ENCODE measurements at places on chromosomes 3 and 15.

GRCh38 chr15:75407083-75407482 lies 38.7 kb upstream of the MAN2C1 start:
- no peak for DNase-seq

GRCh38 chr3:162192340-162193029 lies 695.9 kb downstream of the OTOL1 start:
- DNase-seq: no peak

DNA sequence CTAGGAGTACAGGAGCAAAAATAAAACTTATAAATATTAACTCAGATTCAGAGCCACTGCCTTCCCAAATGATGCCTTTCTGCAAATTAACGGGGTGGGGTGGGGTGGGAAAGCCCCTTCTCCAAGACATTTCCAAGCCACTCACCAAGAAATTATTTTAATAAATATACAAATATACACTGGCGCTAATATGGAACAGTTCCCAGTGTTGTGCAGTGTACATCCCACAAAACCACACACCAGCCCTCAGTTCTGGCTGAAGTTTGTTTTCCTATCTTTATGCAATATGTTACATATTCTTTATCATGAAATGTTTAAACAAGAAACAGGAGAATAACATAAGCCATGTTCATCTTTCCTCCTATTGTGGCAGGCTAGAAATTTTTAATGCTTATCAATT lies 53.0 kb upstream of the GYG1 start:
- DNase-seq: no peak

DNA sequence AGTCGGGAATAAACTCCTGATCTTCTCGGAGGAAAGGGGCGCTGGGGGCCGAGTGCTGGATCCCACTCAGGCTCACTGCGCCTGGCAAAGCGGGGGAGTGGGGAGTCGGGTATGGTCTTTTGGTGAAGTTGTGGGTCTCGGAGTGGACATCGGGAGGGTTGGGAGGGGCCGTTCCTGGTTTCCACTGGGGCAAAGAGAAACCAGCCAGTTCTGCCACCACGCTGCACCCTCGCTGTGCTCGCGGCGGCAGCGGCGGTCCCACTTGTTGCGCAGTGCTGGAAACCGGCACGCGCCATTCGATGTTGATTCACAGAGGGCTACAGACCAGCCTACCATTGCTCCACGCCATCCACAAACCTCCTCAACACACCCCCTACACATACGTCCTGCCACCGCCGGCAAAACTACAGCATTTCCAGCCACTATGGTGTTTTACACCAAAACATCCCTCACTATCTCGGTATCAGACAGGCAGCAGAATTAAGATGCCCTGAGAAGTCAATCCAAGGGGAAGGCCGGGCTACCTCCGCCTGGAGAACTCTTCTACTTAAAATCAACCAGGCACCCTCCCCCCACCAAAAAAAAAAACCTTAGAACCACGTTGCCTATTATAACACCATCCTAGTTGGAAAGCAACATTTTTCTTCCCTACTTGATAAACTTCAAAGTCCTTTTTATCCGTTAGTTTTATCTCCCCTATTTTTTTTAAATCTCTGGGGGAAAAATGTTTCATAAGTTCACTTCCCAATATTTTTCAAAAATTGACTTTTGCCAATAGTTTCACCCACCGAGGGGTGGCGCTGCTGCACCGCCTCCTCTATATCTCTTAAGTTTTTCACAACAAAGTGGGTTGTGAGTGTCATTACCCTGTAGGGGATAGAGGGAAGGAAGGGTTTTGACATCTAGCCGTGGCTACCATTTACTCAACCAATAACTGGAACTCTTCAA lies 3.6 kb downstream of the BCL6 start:
- peak; percentile 63 for DNase-seq

GRCh38 chr3:149010504-149010951 lies 19.2 kb downstream of the GYG1 start:
- no peak for DNase-seq

DNA sequence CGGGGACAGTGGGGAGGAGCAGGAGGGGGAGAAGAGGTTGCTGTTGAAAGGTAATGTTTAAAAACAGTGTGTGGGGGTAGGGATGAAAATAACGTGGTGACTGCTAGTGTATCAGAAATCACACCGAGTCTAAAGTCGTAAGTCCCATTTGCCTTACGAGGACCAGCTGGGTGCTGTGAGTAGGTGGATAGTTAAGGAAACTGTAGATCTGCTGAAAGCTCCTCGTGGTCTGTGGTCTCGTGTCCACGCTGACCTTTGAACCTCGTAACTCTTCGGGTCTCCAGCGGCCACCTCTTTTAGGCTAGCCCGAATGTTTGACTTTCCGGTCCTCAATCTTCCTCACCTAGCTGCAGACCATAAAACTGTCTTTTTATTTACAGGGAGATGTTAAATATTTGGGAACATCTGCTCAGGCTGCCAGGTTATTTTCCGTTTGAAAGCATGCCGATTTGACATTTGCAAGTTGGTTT lies 29.3 kb upstream of the ST3GAL6 start:
- DNase-seq: no peak

- no peak for DNase-seq
Measured at GRCh38 chr15:91193378-91193720, 93.3 kb downstream of the SV2B start.

DNA sequence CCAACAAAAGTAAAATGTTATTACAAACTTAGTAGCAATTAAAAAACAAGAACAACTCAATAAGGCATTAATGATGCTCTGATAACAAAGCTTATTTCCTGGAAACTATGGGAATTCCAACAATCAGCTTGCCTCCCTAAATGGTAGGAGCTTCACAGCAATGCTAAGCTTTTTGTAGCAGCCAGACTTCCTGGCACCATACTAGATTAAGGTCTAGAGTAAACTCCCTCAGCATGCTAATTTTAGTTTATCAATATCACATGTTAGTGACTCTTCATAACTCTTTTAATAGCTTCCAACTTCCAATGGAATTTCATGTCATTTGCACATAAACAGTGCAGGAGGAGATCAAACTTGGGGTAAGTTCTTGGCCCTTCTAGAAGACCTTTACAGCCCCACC lies 782.0 kb downstream of the MCTP2 start:
- DNase-seq: no peak

DNA sequence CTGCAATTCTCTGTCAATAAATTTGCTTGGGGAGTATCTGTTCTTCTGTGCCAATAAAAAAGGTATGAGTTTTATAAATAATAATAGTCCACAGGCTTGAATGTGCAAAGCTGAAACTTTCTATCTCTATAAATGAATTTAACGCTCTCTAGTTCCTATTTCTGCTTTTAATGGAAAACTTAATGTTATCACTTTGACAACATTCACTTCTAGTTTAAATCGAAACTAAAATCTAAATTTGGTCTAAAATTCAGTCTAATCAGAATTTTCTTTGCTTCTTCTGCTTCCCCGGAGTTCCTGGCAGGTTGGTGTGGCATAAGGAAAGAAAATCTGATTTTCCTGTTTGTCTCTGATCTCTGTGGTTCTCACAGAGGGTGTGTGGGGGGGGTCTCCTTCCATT lies 450.1 kb upstream of the TBL1XR1 start:
- no peak for DNase-seq

DNA sequence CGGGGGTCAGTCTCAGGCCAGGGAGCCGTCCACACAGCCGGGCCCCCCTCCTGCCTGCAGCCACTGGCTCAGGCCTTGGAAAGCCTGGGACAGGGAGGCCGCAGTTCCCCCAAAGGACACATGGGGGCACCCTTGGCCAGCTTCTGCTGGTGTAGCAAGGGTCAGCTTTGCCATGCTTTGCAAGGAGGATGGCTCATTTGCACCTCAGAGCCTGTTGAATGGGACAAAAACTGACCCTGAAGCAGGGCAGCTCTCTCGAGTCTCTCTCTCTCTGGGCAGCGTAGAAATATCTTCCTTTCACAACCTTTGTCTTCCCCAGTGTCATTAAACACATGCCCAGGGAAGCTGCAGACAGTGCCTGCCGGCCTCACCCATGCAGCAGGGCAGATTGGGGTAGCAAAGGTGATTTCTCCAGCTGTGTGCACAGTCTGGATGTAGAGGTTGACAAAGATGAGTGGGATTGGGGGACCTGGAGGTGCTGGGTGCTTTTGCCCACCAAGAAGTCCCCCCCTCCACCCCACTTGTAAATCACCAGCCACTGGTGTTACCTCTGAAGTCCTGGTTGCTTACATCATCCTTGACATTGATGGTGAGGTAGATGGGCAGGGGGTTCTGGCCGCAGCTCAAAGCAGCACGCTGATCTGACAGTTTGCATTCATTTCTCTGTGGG lies 17.4 kb upstream of the EHD4 start:
- peak; percentile 98 for DNase-seq

DNA sequence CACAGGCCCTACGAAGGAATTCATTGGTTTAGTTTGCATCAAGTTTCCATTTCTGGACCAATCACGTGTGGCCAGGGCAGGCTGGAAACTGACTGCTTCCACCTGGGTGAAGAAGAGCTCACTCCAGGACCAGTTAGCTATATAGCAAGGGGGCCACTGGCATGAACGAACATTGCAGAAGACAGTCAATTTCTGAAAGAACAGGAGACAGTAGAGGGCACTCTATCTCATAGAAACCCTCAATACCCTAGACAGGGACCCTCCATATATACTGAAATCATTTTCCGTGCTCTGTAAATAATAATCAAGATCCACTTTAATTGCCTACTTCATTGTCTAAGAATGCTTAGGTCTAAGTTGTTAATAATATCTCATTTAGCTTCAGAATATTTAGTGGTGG lies 215.6 kb downstream of the CADPS start:
- DNase-seq: no peak

DNA sequence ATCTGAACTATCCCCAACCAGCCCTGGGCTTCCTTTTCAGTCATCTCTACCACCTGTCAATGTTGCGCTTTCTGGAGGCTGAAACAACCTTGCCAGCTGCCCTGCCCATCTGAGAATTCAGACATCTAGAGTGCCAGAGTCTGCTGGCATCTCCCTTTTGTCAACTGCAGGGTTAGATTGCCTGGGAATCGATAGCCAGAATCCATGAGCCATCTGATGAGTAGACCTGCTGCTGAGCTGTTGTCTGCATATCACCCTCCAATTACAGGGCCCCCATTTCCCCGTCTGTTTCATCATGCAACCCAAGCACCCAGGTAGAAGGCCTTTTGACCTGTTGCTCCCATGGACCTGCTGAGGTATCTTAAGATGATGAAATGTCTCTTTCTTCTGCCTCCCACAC lies 280.1 kb downstream of the EPHB1 start:
- no peak for DNase-seq

- DNase-seq: no peak
Measured at GRCh38 chr3:157045238-157045850, 114.6 kb downstream of the CCNL1 start.

- no peak for DNase-seq
Measured at GRCh38 chr15:81596159-81596865, 222.3 kb upstream of the TMC3 start.

DNA sequence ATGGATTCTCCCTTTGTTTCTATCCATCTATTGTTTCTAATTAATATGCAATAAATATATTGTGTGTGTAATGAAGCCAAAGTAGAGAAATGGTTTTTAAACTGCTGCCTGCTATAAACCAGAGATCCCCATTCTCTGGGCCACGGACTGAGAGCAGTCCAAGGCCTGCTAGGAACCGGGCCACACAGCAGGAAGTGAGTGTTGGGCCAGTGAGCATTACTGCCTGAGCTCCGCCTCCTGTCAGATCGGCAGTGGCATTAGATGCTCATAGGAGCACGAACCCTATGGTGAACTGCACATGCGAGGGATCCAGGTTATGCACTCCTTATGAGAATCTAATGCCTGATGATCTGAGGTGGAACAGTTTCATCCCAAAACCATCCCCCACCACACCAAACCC lies 85.2 kb upstream of the POMGNT2 start:
- no peak for DNase-seq

- no peak for DNase-seq
Measured at GRCh38 chr3:173395073-173395411, 2.5 kb upstream of the NLGN1 start.

DNA sequence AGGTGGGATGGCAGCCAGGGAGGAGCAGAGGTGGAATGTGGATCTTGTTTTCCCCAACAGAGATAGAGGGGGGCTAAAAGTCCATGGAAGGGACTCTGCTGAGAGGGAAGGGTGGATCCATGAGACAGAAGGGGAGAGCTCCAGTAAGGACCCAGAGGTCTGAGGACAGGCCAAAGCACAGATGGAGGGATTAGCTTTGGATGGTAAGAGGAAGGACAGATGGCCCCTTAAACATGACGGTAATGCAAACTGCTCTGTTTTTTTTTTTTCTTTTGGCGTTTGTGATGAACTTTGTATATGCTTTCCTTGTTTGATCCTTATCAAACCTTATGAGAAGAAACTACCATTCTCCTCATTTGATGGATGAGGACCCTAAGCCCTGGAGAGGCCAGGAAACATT lies 96.2 kb downstream of the IGF1R start:
- no peak for DNase-seq

- no peak for DNase-seq
Measured at GRCh38 chr3:66572090-66572675, 71.4 kb upstream of the LRIG1 start.

DNA sequence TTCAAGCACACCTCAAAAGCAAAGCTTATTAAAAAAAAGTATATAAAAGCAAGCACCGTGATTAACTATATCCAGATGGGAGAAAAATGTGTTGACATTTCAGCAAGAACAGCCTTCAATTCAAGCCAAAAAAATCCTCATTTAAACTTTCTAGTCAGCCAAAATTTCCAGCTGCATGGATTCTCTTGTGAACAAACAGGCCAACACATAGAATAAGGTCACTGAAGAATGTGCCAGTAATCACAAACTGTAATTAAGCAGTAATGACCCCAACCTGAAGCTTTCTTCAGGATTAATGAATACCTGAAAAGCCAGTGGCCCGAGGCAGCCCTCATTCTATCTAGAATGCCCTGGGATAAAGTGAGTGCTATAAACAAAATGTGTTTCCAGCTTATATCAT lies 130.7 kb upstream of the KCNMB2 start:
- no peak for DNase-seq

- DNase-seq: no peak
Measured at GRCh38 chr3:18378218-18378617, 46.9 kb downstream of the SATB1 start.

GRCh38 chr3:151107177-151107576 lies 21.7 kb downstream of the MED12L start:
- DNase-seq: no peak

DNA sequence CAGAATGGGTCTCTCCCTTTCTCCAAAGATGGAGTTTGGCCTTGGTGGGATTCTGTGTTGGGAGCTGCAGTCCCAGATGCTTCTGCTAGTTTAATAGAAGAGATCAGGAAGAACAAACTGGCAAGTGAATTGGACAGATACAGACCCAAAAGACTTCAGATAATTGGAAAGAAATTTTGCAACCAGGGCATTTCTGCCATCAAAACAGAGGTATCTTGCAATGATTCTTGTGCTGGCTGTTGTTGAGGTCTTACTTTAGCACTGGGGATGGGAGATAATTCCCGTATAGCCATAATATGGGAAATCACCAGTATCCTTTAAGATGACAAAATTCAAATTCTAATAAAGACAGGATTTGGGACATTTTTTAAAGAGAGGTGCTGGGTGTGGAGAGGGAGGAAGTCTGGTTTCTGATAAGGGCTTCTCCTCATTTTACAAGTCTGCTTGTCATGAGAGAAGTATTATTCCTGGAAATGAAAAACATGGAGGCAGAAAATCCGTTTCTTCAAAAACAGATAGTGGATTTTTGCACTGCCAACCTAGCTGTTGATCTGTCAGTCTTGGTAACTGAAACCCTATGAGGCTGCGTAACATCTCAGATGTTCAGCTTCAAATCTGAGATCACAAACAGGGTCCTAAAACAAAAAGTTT lies 40.1 kb downstream of the FNDC3B start:
- DNase-seq: no peak

GRCh38 chr3:39965997-39966396 lies 156.6 kb downstream of the MYRIP start:
- no peak for DNase-seq

- no peak for DNase-seq
Measured at GRCh38 chr3:148379763-148380382, 317.8 kb upstream of the AGTR1 start.

- no peak for DNase-seq
Measured at GRCh38 chr15:49918121-49918520, 200.9 kb downstream of the ATP8B4 start.
